ENCODE measurements at places on chromosomes 1 and 21.

- no peak for DNase-seq
Observed at GRCh38 chr1:209587789-209588188, 4.3 kb downstream of the CAMK1G start.

DNA sequence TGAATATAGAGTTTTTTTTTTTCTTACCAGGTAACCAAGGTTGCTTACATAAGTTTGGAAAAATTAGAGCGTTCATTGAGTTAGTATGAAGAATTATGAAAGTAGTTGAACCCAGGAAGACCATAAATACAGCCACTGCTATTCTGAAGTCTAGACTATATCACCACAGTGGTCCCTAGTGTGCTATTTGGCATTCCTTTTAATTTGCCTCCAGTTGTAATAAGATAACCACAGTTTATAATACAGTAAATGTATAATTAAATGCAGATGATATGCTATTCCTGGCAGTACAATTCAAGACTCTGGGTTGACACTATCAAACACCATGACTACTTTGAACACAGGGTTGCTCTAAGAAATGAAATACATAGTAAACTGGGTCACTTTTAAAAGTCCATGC is 270.5 kb downstream of the BRINP2 start:
- no peak for DNase-seq

- no peak for DNase-seq
Observed at GRCh38 chr1:218634212-218634611, 289.1 kb downstream of the TGFB2 start.

DNA sequence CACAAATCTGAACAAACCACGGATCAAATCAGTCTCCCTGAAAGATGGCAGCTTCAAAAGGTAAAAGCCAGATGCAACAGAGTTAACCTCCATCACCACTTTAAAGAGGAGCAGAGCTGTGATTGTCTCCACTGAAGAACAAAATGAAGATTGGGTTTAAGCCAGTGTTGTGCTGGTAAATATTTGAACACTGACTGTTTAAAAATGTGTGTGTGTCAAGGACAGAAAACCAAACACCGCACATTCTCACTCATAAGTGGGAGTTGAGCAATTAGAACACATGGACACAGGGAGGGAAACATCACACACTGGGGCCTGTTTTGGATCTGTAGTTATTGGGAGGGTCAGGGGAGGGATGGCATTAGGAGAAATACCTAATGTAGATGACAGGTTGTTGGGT is 83.9 kb downstream of the ST6GALNAC5 start:
- DNase-seq = no peak

DNA sequence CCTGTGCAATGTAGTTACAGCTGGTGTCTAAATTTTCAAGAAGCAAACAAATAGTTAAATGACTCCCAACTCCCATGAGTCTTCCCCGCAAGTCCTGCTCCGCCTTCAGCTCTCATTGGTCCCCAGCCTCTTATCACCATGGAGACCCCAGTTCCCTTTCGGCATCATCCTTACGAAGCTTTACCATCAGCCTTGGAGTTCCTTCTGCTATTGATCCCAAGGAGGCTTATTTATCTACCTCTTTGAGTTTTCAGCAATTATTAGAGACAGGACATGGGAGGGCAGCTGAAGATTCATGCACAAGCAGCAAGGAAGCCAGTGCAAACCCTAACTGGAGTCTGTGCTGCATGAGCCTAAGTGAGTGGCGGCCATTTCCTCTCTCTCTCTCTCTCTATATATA is 12.3 kb downstream of the KCNA2 start:
- no peak for DNase-seq

GRCh38 chr1:15958793-15959192 is 17.1 kb downstream of the ZBTB17 start:
- no peak for DNase-seq

GRCh38 chr1:18339161-18339560 is 141.6 kb upstream of the KLHDC7A start:
- DNase-seq = no peak

DNA sequence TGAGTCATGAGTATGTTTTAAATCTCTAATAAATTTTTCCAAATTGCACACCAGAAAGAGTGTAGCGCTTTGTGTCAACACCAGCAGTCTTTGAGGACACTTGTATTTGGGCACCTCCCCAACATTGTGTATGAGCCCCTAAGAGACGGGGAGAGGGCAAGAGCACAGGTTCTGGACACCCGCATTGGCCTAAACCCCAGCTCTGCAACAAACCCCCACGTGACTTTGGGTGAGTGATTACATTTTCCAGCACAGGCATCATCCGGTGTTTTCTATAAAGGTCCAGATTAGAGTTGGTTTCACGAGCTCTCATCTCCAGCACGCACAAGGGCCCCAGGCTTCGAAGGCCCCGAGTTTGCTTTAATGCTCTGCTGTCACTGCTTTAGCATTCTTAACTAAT is 66.3 kb upstream of the SLC45A1 start:
- DNase-seq = no peak

GRCh38 chr1:90347366-90347765 is 352.5 kb downstream of the ZNF326 start:
- no peak for DNase-seq

GRCh38 chr1:226870026-226870400 is 403 bp upstream of the PSEN2 start:
- no peak for DNase-seq

DNA sequence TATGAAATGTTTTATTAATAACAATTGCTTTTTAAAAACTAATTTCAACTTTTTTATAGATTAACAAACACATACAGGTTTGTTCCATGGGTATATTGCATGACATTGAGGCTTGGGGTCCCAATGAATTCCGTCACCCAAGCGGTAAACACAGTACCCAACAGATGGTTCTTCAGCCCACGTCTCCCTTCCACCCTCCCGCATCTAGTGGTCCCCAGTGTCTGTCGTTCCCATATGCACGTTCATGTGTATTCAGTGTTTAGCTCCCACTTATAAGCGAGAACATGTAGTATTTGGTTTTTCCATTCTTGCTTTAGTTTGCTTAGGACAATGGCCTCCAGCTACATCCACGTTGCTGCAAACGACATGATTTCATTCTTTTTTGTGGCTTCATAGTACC is 48.6 kb downstream of the NOS1AP start:
- no peak for DNase-seq

- no peak for DNase-seq
Observed at GRCh38 chr1:235045034-235045690, 83.5 kb downstream of the TOMM20 start.

- no peak for DNase-seq
Observed at GRCh38 chr1:86703696-86704457, 499 bp upstream of the SH3GLB1 start.

- DNase-seq = no peak
Observed at GRCh38 chr1:75127916-75128717, 6.1 kb upstream of the LHX8 start.

DNA sequence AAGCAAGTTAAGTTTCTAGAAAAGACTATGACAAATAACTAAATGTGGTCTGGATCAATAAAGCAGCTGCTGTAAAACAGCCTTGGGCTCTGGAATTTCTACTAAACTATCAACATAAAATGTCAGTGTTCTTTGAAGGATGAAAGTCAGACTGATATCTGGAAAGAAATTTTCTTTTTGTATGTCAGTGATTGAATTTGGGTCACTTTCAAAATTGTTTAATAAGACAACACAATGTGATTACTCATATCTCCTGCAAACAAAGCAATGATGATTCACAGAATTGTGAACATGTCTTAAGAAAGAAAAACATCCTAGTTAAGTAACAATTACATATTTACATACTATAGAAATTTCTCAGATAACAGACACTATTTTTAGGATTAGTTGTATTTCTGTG is 826.4 kb downstream of the PLA2G4A start:
- DNase-seq = no peak

- no peak for DNase-seq
Observed at GRCh38 chr1:89548122-89548857, 23.7 kb downstream of the LRRC8B start.

GRCh38 chr1:162946701-162947100 is 85.7 kb upstream of the CCDC190 start:
- DNase-seq = no peak

DNA sequence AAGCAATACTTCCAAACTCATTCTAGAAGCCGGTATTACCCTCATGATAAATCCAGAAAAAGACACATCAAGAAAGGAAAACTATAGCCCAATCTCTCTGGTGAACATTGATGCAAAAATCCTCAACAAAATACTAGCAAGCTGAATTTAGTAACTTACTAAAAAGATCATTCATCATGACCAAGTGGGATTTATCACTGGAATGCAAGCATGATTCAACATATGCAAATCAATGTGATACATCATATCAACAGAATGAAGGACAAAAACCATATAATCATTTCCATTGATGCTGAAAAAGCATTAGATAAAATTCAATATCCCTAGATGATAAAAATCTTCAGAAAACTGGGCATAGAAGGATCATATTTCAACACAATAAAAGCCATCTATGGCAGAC is 402.9 kb downstream of the TGFB2 start:
- no peak for DNase-seq

DNA sequence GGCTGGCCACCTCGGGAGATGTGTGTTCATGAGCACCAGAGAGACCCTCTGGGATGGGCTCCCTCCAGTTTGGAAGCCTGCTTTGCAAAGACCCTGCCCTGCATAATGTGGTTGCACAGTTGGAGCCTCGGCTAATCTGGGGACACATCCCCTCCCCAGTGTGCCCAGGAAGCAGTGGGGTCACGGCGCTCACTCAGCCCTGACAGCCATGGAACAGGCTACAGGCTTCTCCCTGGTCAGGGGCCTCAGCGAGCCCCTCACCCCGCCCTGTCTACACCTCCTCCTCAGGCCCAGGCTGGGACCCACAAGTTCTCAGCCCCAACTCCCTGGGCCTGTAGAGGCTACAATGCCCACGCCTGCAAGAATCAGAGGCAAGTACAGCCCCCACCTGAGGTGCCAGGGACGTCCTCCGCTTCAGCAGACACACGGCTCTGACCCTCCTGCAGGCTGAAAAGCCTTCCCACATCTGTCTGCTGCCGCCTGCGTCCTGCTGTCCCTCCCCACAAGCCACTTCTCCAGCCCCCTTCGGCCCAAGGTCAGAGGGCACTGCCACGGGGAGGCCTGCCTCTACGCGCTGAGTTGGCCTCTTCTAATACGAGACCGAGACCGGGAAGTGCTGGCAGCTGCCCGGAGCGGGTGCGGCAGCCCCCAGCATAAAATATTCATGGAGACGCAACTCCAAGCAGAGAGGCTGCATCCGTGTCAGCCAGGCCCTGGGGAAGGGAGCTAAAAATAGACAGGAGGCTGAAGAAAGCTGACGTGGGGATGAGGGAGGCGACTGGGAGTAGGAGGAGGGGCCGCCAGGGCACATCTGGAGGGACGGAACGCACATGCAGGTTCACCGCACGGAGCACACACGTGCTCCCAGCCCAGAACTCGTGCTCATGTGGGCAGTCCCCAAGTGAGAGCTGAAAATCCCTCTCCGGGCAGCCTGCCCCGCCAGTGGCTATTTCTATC is 15.2 kb upstream of the GPR153 start:
- DNase-seq = no peak

GRCh38 chr1:84959294-84959693 is 37.6 kb downstream of the MCOLN2 start:
- DNase-seq = no peak

- no peak for DNase-seq
Observed at GRCh38 chr1:41343790-41344699, 17.2 kb upstream of the FOXO6 start.

DNA sequence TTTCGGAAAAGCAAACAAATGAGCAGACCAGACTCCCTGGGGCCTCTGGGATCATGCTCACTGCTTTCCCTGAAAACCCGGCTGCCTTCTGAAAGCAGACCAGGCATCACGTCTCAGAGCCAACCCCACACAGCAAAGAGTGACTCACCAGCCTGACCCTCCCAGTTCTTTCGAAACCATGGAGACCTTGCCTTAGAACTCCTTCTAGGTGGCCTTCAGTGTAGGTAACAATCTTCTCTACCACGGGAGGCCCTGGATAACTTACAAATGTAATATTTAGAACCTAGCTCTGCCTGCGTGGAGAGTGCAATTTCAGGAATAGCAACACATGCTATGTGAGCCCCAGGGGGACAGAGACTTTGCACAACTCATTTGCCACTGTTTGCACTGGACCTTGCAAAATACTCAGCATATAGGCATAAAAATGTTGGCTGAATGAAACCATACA is 105.2 kb downstream of the SUSD4 start:
- DNase-seq = no peak

- DNase-seq = no peak
Observed at GRCh38 chr1:68795956-68796355, 299.1 kb upstream of the DEPDC1 start.

- peak; percentile 3 for DNase-seq
Observed at GRCh38 chr1:51877434-51878307, 856 bp downstream of the NRDC start.
